Activated CD4-positive, alpha-beta T cell treated with anti-CD3 and anti-CD28 coated beads, Interleukin-2, amount 50 U/mL, for 4 hours (primary cell): ENCODE measurements at places on chromosomes 3 and 15.
A peak's percentile ranks its signal among the peaks of the same experiment; 100 is the strongest.

GRCh38 chr3:58071480-58071971, 63.3 kb downstream of the FLNB start:
- DNase-seq = no peak

GRCh38 chr3:24161841-24162240, 216.8 kb downstream of the NR1D2 start:
- no peak for DNase-seq

GRCh38 chr3:47298439-47298838, 15.7 kb downstream of the KLHL18 start:
- no peak for DNase-seq

- DNase-seq = no peak
Observed at GRCh38 chr3:54951405-54951804, 23.5 kb upstream of the LRTM1 start.

DNA sequence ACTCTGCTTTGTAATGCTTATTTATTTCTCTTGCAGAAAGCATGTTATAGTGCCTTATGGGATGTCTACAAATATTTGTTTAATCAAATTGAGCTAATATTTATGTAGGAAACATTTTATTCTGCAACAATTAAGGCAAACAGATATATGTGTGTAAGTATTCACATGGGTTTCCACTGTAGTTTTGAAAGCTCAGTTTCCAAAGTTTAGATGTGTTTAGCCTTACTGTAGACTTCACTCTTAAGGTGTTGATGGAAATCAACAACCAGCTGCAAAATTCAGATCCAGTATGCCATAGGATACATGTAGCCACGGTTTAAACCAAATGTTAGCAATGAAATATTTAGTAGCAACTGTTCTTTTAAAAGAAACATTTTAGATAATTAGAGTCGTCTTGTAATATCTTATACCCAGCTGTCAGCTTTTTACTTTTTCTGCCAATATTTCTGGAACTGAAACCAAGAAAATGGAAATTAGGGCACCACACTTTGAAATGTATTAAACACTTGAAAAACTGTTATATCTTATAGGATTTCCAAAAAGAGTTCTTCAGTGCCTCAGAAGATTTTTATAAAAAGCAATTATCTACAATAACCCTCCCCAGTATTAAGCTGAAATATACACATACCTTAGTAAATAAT, 18.5 kb downstream of the PIK3CA start:
- DNase-seq = no peak

- DNase-seq = peak; percentile 5
Observed at GRCh38 chr3:57910990-57911389, 97.2 kb upstream of the FLNB start.

- no peak for DNase-seq
Observed at GRCh38 chr3:102454181-102454580, 19.4 kb downstream of the ZPLD1 start.

- DNase-seq = no peak
Observed at GRCh38 chr15:60373327-60373726, 24.5 kb downstream of the ANXA2 start.

GRCh38 chr3:129650256-129650872, 43.9 kb upstream of the PLXND1 start:
- DNase-seq = peak; percentile 50

DNA sequence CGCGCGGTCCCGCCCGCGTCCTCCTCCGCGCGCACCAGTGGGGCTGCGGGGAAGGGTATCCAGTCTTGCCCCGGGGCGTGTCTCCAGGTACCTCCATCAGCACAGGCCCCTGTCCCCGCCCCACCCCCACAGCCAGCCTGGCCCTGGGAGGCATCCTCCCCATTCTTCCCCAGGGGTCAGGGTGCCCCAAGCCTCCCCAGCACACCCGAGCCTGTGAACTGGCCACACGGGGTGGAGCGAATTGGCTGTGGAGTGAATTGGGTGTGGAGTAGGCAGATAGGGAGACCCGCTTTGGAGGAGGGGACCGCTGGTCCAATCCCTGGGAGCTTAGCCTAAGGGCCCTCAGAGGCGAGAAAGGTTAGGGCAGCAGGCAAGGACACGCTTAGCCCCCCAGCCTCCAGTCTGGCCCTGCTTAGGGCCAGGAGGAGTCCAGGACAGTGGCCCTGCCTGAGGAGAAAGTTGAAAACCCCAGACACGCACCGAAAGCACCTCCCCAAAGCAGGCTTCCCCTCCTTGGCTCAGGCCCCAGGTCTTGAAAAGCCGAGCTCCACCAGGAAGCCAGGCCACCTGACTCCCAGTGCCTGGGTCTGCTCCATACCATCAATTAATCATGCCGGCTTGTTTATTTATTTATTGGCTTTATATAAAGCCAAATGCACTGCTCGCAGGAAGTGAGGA, 107.7 kb upstream of the SLC6A11 start:
- DNase-seq = no peak

DNA sequence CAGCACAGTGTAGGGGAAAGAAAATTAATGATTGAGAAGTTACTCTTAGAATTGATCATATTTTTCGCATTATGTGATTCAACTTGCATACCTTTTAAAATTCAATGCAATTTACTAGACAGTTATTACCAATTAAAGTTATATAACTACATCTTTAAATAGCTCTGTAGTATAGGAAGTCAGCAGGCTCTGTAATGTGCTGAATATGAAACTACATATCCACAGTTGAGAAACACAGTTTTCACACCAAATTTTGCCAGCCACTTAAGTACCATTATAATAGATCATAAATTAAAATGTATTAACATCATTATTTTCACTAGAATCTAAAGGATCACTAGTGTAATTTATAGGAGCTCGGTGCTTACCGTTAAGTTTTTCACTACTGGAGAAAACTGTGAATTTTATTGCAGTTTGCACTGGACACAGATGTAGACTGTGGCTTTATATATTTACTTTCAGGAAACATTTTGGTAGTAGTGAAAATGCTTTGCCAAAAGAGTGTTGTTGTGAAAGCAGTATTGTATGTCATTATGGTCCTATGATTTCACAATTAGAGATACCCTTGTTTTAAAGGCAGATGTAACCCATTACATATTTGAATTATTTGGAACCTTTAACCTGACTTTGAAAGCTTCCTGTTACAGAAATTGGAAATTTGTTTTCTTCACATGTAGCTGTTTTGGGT, 113.6 kb downstream of the PLCL2 start:
- DNase-seq = no peak

DNA sequence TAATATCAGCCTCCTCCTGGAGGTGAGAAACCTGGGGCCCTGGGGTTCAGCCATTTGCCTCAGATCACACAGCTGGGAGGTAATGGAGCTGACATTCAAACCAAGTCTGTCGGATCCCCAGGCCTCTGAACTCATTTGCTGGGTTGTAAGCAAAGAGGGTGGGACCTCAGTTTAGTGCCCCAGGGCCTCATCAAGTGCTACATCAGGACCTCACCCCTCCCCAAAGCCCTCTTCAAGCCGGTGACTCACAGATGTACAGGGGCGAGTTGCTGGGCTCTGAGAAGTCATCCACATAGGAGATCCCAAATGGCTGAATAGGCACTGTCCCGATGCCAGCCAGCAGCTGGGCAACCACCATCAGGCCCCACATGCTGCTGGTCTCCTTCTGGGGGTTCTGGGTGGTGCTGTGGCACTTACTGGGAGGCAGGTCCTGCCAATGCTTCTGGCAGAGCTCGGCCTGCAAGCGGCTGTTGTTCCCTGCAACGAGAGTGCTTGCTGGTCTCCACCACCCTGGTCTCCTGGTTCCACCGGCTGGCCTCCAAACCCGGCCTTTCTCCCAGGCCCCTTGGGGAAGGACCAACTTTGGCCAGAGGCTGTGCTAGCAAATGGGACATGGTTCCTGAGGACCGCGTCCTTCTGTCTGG, 59.2 kb upstream of the RAB6B start:
- DNase-seq = no peak

DNA sequence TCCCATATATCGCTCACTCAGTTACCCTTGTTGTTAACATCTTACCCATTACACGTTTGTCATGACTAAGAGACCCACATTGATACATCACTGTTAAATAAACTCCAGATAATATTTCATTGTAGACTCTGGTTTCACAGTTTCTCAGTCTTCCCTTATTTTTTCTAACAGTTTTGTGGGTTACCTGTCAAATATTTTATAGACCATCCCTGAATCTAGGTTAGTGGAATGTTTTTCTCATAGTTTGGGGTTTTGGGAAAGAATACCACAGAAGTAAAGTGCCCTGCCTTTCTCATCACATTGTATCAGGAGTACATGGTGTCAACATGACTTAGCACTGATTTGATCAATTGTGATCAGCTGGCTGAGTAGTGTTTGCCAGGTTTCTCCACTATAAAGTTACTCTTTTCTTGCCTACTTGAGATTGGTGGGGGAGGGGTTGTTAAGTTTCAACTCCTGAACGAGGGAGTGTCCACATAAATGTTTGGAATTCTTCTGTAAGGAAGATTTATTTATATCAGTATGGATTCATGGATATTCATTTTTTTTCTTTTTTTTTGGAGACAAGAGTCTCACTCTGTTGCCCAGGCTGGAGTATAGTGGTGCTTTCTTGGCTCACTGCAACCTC, 25.9 kb downstream of the RNF111 start:
- no peak for DNase-seq

DNA sequence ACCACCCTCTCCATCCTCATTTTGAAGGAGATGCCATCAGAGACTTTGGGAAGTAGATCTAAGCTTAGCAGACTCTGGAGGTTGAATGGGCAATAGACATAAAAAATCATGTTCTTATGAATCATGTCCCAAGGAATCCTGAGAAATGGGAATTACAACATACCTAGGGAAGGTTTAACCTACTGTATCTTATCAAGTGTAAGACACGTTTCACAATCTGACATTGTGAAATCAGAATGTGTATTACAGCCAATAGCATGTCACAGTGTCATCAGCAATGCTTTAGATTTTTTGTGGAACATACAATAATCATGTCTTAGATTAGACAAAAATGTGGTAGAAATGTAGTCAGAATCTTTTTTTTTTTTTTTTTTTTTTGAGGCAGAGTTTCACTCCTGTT, 332.4 kb upstream of the TLE3 start:
- no peak for DNase-seq

DNA sequence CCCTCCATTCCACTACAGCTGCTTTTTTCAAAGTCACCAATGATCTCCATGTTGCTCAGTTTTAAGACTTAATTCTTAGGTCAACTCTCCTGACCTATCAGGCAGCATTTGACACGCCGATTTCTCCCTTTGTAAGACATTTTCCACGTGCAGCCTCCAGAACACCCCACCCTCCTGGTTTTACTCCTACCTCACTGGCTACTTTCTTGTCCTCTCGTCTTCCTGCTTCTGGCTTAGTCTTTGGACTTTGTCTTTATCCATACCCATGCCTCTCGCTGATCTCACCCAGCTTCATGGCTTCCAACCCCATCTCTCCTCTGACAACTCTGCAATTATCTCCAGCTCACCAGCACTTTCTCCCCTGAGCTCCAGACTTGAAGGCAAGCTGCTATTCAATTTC, 99.3 kb upstream of the UMPS start:
- DNase-seq = no peak

- no peak for DNase-seq
Observed at GRCh38 chr15:33068511-33068990, 126.0 kb downstream of the FMN1 start.

DNA sequence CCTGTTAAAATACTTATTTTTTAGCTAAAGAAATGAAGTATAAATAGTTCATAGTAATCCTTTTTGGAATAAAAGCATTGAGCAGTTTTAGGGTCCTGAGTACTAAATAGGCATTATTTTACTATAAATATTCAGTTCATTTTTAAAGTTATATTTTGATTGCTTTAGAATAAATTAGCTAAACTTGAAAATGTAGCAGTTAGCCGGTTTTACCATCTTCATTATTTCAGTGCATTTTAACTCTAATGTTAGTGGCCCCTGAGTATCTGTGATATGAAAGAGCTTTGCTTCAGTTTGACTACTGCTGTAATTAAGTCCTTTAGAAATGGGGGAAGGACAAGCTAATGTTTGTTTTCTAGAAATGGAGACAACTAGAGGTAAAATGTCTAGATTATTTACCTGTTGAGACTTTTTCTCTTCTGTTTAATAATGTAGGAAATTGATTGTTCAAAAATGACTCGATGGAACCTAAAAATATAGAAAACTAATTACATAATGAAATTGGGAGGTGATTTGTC, 3.6 kb downstream of the SMC4 start:
- no peak for DNase-seq

- DNase-seq = no peak
Observed at GRCh38 chr15:43957724-43958123, 130.9 kb downstream of the WDR76 start.

- no peak for DNase-seq
Observed at GRCh38 chr3:55692295-55692956, 205.3 kb upstream of the WNT5A start.

- DNase-seq = no peak
Observed at GRCh38 chr15:65180167-65180566, 5.0 kb downstream of the CLPX start.

DNA sequence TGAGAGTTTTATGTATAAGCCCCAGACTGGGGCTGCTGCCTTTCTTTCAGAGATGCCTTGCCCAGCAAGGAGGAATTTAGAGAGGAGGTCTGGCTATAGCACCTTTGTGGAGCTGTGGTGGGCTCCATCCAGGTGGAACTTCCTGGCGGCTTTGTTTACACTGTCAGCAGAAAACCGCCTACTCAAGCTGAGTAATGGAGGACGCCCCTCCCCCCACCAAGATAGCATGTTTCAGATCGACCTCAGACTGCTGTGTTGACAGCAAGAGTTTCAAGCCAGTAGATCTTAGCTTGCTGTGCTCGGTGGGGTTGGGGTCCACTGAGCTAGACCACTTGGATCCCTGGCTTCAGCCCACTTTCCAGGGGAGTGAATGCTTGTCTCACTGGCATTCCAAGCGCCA, 155.6 kb downstream of the STXBP5L start:
- no peak for DNase-seq

DNA sequence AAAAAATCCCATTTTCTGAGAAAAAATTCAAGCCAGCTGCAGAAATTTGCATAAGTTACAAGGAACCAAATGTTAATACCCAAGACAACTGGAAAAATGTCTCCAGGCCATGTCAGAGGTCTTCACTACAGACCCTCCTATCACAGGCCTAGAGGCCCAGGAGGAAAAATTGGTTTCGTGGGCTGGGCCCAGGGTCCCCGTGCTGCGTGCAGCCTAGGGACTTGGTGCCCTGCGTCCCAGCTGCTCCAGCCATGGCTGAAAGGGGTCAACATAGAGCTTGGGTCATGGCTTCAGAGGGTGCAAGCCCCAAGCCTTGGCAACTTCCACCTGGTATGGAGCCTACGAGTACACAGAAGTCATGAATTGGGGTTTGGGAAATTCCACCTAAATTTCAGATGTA, 78.0 kb downstream of the MYH15 start:
- no peak for DNase-seq

DNA sequence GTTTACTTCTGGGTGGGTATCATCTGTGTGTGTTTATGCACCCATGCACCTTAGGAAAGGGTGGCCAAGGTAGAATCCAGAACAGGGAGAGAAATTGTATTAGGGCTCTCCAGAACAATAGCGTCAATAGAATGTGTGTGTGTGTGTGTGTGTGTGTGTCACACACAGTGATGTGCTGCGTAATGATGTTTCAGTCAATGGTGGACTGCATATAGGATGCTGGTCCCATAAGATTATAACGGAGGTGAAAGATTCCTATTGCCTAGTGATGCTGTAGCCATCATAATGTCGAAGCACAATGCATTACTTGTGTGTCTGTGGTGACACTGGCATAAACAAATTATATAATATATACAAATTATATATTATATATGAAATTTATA, 69.3 kb upstream of the PRR23C start:
- no peak for DNase-seq
